ENCODE measurements at places on chromosomes 7 and 10.
A peak's percentile ranks its signal among the peaks of the same experiment; 100 is the strongest.

GRCh38 chr7:15130666-15131541, 228.4 kb upstream of the DGKB start:
- no peak for DNase-seq

DNA sequence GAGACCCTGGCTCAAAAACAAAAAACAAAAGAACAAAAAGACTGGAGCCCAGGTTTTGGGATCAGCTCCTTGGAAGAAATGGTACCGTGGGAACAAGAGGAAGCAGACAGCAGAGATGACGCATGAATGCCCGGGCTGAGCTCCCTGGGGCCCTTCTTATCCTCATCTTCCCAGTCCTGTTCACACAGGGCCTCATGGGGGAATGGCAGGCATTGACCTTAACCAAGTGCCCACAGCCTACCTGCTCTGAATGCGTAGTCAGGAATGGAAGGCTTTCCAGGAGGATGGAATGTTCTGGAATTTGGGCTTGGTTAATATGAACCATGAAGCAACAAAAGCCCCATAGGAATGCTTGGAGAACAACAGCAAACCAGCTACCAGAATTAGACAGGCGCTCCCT, 154.7 kb downstream of the PRPF18 start:
- no peak for DNase-seq

GRCh38 chr7:15309872-15310271, 251.9 kb downstream of the AGMO start:
- DNase-seq = no peak

DNA sequence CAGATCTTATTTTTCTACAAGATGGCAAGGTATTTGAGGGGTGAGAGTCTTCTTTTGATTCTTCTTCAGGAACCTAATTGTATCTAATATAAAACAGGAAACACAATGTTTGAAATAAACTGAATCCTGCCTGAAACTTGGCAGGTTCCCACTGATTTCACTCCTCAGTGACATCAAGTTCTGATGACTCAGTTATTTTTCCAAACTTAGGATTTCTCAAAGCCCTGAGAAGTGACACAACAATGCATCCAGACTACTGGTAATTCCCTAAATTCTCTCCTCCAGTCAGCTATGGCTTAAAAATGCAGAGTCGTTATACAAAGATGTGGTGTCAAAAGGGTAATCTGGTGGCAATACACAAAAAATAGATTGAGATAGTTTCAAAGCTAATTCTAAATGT, 80.9 kb downstream of the ABLIM1 start:
- DNase-seq = no peak

DNA sequence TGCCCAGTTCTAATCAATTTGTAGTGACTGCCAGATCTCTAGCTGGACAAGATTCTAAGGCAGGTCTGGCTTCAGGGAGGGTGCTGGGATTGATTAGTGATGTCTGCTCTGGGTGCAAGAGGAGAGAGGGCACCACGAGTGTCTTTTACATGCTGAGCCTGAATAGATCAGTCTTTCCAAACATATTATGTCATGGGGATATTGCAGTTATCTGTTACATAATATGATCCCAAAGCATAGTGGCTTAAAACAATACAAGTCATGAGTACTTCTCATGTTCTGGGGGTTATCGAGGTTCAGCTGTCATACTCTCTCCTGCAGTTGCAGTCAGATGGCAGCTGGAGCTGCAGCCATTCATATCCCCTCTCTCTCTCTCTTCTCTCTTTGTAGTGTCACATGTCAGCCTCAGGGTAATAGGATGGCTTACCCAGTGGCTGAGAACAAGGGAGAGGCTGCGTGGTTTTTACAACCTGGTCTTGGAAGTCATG, 26.0 kb downstream of the SLC29A3 start:
- DNase-seq = no peak

DNA sequence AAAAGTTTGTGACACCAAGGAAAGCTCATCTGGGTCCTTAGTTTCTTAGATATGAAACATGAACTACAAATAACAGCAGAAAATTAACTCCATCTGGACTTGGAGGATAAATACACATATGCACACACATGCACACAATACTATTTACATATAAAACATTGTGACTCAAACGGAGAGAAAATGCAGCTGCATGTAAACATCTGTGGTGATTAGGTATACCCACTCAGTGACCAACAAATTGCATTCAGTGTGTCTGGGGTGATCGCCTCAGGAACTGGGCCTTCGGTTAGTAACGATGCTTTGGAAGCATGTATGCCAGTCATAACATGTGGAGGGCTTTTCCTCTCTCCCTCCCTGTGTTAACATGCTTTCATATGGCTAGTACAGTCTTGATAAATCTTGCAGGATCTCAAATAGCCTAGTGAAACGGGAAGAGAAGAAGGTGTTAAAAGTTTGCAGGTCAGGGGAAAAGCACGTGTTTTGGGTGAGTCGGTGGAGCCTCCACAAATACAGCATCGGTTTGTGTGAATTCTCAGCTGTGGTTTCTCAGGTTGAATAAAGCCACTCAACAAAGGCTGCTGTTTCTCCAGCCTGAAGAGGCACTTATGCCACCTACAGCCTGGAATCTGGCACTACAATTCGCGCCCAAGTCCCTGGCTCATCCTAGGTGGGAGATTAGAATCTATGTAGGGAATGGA, 8.7 kb upstream of the GLRX3 start:
- peak; percentile 33 for DNase-seq

- DNase-seq = no peak
Measured at GRCh38 chr10:107971411-107971810, 806.9 kb upstream of the SORCS1 start.

DNA sequence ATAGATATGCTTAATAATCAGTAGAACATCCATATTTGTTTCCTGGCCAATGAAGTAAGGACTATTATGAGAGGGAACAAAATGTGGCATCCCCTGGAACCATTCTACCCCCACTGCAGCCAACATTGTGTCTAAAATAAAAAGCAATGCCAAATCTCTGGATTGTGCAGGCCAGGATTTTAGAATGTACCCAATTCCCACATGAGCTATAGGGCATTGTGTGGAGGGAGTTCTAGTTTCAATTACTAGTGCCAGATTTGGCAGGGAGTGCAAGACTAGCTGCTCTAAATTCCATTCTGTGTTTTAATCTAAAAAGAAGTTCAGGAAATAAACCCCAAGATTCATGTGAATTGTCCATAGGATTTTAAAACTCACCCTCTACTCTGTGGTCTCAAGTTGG, 112.3 kb downstream of the HGF start:
- no peak for DNase-seq

- DNase-seq = no peak
Measured at GRCh38 chr10:121450247-121450646, 148.0 kb downstream of the FGFR2 start.

DNA sequence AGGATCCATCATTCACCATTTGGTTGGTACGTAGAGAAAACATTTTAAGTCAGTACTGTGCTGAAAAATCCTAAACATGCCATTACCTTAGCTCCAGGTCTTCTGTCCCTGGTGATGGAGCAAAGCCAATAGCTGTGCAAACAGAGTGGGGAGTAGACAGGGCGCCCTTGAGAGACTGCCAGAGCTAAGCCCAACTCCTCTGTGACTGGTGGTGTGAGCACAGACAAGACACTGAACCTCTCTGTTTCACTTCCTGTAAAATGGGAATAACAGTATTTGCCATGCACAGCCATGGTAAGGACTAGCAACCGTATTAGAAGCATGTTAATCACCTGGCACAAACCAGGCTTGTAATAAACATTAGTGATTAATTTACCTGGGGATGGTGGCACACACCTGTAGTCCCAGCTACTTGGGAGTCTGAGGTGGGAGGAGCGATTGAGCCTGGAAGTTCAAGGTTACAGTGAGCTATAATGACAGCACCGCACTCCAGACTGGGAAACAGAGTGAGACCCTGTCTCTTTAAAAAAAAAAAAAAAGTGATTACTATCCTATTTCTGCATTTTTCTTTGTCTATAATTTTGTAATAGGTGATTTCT, 28.7 kb downstream of the LYZL1 start:
- DNase-seq = no peak

DNA sequence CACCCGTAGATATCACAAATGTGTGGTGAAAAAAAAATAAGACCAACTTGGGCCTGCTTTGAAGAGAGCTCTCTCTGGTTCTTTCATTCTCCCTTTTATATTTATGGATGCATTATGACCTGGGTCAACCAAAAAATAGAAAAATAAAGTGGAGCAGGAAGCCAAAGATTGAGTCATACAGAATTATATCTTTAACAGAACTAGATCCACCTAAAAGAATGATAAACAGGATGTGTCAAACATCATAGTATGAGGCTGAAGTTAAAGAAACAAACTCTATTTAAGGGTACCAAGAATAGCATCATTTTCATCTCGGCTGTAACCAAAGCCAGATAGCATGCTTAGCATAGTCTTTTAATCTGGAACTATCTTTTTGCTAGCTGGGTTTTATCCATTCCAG, 28.8 kb upstream of the NMT2 start:
- DNase-seq = no peak

DNA sequence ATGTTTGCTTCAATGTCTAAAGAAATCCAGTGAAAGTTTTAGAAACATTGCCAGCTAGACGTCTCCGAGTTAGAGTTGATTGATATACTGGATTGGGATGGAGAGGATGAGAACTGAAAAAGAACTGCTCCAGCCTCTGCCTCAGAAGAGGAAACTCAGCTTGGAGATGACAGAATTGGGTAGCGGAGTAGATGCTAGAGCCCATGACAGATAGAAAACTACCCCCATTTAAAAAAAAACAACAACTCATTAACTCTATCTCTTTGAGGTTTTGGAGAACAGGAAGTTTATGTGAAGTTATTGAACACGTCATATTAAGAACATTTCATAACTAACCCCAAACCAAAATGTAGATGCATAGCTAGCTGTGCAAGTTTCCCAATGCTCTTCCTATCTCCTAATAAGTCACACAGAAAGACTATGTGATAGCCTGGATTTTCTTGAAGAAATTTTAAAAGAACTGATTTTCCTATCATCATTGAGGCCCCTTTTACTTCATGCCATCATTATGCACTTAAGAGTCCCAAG, 28.3 kb upstream of the AFAP1L2 start:
- DNase-seq = no peak

DNA sequence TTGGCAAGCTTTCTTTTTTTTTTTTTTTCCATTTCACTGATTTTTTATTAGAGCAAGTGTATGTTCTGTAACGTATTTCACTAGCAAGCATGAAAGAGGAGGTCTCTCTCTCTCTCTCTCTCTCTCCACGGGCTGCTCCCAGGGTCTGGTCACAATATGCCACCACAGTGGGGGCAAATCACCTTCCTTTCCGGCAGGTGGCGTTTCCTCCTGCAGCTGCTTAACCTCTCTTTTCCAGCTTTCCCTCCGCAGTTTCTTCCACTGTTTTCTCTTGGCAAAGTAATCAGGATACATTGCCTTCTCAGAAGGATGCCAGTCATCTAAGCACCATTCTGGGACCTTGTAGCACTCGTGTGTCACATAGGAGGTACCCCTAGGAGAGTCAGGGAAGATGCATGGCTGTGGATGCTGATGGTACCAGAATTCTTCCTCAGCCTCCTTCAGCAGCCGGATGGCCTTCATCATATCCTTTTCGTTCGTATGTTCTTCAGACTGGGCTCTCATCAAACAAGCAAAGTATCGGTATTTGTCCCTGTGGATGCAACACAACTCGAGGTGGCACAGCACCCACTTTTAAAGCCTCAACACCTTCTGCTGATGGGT, 197.3 kb upstream of the PODXL start:
- no peak for DNase-seq

GRCh38 chr7:131970602-131971001, 414.2 kb upstream of the PODXL start:
- no peak for DNase-seq

DNA sequence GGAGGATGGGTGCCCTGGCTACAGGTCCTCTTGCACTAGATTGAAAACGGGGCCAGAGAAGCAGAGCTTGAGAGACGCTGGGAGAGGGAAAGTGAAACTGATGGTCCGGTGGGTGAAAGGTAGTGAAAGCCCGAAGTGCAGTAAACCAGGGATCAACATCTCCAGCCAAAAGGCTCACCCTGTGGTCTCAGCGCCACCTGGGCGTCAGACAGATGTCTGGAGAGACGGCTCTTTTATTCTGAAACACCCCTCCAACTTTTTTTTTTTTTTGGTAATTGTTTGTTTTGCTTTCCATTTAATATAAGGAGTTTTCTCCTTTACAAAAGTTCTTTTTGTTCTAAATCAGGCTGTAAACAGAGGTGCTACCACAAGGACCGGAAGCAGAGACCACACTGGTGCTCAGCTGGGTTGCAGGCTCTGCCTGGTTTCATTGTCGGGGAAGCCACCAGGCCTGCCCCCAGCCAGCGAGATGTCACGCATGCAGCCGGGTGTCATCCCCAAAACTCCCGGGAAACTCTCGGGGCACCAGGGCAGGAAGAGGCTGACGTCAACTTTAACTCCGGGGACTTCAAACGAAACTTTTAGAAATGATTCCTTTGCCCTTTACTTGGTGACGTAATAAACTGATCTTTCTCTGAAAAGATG, 11.2 kb downstream of the IL2RA start:
- no peak for DNase-seq
